ENCODE measurements at places on chromosomes 3 and 15. TPM values are rescaled to one million over a fixed set of nuclear protein-coding genes. Genes with fewer than 3 reads are reported as not detected.

- no peak for DNase-seq
These were observed 78.1 kb downstream of the LSM3 start for GRCh38 chr3:14256561-14257342.

The CHRNB4 gene
- polyA plus RNA-seq, result 2.9 TPM

- no peak for DNase-seq
These were observed 2.9 kb downstream of the TPM1 start for GRCh38 chr15:63045465-63045840.

GRCh38 chr3:49057268-49057667 lies 28.1 kb upstream of the IMPDH2 start:
- DNase-seq, result no peak

- DNase-seq, result no peak
These were observed 2.4 kb downstream of the FYTTD1 start for GRCh38 chr3:197752107-197752506.

- DNase-seq, result no peak
These were observed 17.6 kb upstream of the TRAT1 start for GRCh38 chr3:108804966-108805365.

DNA sequence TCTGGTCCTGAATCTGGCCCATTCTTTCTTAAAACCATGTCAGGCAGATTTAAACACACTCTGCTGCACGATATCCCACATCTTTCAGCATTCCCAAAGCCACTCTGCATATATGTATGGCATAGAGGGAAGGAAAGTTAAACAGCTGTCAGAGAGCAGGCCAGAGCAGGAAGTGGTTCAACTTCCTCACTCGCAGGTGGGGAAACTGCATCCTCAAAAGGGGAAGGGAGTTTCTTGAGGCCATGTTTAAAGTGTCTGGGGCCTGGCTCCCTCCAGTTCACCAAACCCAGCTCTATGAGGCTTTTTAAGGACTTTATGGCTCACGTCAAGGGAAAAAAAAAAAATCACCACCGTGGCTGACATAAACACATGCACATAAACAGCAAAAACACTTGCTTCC lies 123.1 kb downstream of the OPA1 start:
- no peak for DNase-seq

- DNase-seq, result no peak
These were observed 41.8 kb downstream of the SMAD3 start for GRCh38 chr15:67107014-67107812.

- DNase-seq, result no peak
These were observed 23.0 kb downstream of the HSPBAP1 start for GRCh38 chr3:122770521-122771202.

DNA sequence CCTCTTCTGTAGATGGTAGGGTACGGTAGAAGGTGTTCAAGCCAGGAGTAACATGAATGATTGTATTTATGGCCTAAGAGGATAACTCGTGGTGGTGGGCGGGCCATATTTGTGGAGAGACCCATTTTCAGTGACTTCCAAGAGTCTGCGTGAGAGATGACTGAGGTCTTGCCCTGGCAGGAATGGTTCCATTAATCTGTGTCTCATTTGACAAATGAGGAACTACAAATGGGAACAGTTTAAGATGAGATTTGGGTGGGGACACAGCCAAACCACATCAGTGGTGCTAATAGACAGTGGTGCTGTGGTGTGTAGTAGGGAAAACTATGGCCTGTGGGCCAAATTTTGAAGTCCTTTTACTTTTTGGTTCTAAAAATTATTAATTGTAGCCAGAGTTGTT lies 47.1 kb downstream of the FLNB start:
- no peak for DNase-seq

The PPP2R3A gene
- 23.2 TPM for polyA plus RNA-seq

DNA sequence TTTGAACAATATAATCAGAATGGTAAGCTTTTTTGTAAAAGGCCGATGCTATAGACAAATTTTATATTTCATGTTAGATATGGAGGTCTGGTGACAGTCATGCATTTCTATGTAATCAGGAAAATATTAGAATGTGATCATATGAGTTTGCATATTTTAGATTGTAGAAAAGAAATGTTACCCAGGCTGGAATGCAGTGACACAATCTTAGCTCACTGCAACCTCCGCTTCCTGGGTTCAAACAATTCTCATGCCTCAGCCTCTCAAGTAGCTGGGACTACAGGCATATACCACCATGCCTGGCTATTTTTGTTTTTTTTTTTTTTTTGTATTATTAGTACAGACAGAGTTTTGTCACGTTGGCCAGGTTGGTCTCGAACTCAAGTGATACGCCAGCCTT lies 152.0 kb downstream of the LMLN start:
- DNase-seq, result no peak

GRCh38 chr15:45762726-45763125 lies 127.9 kb downstream of the SQOR start:
- DNase-seq, result no peak

GRCh38 chr3:14678015-14678503 lies 3.1 kb downstream of the C3orf20 start:
- no peak for DNase-seq

The TRPM1 gene
- 0.24 TPM for polyA plus RNA-seq

GRCh38 chr15:48248414-48248813 lies 42.3 kb downstream of the SLC12A1 start:
- DNase-seq, result no peak

- no peak for DNase-seq
These were observed 11.9 kb upstream of the CD200R1L start for GRCh38 chr3:112858410-112859069.

DNA sequence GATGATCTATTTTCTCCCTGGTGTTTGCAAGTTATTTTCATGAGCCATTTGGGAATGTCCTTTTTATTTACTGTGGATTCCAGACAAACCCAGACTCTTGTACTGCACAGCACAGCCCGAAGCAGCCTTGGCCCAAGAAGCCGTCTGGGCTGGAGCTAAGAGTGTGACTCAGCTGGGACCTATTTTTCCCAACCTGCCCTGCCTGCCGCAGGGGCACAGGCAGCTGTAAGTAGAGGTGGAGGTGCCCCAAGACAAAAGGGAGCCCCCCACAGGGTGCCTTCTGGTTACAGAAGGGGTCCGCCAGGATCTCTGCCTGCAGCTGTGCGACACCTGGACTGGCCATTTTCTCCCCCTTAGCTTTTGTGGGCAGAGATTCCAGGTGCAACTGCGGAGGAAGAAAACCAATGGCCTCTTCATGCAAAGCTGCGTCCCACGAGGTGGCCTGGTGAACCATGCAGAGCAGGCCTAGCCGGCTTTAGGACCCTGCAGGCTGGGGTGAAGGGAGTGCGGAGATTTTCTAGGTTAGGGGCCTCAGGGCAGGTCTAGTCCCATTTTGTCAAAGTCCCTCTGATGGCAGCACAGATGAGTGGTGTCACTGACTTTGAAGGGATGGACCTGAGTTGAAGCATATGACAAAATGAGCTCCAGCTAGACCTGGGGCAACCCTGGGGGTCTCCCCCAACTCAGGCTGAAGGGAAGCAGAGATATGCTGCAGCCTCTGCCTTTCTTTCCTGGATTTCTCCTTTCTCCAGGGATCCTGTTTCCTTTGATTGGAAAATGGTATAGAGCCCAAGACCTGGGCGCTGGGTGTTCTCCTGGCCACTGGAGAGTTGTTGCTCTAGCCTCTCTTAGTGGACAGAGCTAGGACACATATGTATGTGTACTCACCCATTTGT lies 131.2 kb downstream of the KLF13 start:
- no peak for DNase-seq

The PLA2G4D gene
- polyA plus RNA-seq, result not detected

DNA sequence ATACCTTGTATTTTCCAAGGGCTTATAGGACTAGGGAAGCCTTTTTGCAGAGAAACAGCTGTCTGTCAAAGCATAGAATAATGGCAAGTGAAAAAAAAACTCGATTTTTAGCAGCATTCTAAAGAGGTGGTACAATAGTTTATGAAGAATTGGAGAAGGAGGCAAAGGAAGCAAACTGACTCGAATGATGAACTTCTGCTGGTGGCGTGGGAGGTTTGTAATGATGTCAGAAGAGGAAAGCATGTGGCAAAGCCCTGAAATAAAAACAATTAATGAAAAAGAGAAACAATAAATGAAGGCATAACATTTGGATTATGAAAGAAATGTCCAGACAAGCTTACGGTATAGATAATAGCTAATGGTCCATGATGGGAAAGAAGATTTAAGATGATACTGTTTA lies 77.5 kb downstream of the RARB start:
- DNase-seq, result no peak

- DNase-seq, result no peak
These were observed 22.0 kb upstream of the RBSN start for GRCh38 chr3:15120986-15121385.

The DCBLD2 gene
- polyA plus RNA-seq, result 49.2 TPM

DNA sequence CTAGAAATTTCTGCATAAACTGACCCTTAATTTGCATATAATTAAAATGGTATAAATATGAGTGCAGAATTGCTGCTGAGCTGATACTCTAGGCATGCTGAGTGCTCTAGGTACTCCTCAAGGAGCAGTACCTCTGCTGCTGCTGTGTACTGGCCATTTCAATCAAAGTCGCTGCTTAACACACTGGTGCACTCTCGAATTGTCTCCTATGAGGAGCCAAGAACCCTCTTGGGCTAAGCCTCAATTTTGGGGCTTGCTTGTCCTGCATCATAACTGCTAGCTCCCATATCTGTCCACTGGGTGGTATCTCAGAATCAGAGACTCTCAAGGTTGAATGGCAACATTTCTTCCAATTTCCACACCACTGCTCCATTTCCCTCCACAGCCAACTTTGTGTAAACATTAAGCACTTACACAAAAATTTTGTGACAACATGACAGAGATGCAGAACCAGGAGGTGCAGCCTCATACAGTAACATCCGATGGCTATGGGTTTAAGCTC lies 82.5 kb downstream of the XXYLT1 start:
- no peak for DNase-seq

- no peak for DNase-seq
These were observed 312.8 kb upstream of the CHRM5 start for GRCh38 chr15:33655488-33655887.

The DCLK3 gene
- polyA plus RNA-seq, result 0.89 TPM

The ANKUB1 gene
- not detected for polyA plus RNA-seq

The EXOG gene
- 16.0 TPM for polyA plus RNA-seq

GRCh38 chr3:185825639-185826481 lies 1.0 kb upstream of the IGF2BP2 start:
- peak; percentile 36 for DNase-seq

DNA sequence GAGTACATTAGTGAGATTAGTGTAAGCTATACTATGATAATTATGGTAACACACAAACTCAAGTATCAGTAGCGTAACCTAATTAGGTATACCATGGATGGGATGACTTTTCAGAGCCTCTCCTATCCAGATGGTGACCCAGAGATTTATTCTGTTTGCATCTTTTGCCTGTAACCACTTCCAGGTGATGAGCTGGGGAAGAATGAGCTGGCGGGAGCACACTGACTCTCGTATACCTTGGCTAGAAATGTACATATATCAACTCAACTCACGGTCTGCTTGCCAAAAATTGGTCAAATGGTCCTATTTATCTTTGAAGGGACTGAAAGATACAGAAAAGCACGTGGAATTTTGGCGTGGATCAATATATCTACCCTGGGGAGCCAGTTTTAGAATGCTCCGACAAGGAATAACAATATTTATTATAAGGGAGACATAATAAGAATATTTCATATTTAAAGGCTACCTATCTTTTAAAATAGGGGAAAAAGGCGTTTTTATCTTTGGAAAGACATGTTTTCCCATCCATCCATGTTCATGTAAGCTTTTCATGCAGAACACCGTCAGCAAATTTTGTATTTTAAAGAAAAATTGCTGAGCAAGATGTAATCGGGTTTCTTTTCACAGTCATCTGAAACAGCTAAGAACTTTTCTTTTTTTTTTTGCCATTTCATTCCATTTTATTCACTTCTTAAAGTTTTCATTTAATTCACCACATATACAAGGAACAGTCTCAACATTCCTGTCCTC lies 502.6 kb upstream of the CBLB start:
- DNase-seq, result no peak

DNA sequence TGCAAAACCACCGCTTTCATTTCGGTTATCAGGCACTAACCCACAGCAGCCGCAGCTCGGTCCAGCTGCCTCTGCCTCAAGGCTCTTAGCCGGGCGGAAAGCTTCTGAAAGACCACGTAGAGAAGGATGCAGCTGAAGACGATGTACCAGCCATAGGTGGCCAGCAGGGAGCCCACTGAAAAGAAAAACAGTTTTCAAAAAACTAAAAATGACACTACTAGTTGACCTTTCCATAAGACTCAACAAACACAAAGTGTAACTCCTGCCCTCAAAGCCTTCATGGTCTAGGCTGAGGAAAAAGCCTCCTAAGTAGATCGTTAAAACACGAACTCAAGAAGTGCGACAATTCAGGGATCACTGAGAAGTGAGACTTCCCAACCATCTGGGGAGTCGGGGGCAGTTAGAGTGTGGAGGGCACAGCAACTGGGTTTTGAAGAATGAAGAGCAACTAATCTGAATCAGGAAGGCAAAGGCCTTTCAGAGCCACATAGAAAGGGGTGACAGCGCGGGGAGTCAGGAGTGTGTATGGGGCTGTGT lies 716 bp downstream of the SELENOS start:
- DNase-seq, result no peak

GRCh38 chr3:23435904-23436303 lies 232.8 kb downstream of the UBE2E2 start:
- no peak for DNase-seq

Data from right renal cortex interstitium (tissue), 3 donors.